ENCODE measurements at places on chromosomes 6 and 20.

DNA sequence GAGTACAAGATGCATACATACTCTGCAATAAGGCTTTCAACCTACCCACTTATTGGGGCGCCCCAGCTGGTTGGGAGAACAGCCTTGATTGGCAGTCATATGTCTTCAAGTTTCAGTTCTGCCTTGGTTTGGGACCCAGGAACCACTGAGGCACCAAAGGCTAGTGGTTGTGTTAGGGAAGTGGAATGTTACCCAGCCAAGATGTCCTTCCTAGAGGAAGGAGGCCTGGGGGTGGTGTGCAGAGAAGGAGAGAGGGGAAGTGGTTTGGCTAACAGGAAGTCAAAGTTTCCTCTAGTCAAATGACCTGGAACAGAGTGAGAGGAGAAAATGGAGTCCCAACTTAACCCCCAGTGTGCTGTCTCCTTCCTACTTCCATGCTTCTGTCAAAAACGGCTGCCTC, 59.4 kb downstream of the CD164 start:
- no peak for DNase-seq

DNA sequence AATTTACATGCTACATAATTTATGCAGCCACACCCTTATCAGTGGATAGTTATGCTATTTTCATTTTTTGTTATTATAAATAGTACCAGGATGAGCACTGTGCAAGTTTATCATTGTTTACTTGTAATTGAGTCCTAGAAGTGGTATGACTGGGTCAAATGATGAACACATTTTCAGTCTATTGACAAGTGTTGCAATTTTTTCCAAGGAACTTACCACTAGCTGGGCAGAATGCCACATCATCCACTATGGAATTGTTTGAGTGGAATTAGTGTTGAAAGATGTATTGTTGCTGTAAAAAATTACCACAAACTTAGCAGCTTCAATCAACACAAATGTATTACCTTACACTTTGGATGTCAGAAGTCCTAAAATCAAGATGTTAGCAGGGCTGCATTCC, 38.1 kb upstream of the OPN5 start:
- no peak for DNase-seq

DNA sequence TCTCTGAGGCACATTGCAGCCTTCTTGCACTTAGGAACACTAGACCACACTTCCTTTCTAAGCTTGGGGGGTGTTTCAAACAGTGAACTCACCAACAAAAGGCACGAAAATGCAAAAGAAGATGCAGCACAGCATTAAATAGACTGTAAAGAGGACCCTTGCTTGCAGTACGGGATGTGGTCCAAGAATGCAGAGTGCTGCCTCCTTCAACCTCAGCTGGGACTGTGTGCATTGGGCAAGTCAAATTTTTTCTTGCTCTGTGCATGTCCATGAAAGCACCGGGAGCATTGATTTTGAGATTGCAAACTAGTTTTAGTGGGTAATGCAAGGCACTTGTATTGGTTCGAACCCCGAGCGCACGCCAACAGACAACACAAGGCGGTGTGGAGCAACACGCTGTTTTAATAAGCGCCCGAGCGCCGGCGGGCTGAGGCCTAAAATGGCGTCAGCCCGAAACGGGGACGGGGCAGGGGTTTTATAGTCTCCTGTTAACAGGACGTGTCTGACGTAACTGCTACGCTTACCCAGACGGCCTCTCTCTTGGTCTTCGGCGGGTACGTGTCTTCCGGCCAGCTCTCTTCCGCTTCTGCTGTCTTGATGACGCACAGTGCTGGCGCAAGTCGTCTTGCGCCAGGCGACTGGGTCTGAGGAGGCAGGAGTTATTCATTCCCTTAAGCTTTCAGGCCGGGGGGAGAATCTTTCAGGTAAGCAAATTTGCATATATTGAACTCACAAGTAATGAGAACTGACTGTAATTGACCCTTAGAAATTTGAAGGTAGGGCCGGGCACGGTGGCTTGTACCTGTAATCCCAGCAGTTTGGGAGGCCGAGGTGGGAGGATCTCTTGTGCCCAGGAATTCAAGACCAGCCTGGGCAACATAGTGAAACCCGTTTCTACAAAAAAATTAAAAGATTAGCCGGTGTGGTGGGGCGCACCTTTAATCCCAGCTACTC, 18.7 kb upstream of the ZFP64 start:
- no peak for DNase-seq

DNA sequence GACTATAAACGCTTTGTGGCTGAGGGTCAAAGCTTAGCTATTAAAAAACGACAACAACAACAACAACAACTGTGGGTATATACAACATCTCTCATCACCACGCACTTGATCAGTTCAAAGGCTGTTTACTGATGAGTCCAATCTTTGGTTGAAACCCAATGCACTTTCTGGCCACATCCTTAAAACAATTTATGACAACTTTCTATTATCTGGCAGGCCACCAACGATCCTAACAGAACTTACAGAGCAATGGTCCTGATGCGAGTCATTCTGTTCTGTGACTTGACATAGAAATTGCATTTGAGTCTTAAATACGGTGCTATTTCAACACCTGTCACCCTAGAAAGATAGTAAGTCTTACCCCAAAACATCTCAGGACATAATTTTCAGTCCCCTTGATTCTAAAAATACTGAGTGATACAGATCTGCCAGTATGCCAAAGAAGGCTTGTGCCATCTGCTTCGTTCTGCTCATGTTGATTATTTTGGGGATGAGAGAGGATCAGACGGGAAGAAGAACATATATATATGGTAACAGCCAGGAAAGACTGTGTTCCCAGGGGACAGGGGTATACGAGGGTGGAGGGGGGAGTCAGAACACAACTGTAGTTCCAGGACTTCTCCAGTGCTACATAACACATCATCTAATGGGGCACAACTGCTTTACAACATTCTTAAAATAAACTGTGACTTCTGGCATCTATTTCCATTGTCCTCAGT, 55.8 kb downstream of the PLAGL1 start:
- no peak for DNase-seq

All from CMK (cell line).